ENCODE measurements at places on chromosomes 5 and 9.

- DNase-seq, result no peak
These were observed 145.5 kb downstream of the ST8SIA4 start for GRCh38 chr5:100757618-100758017.

- DNase-seq, result no peak
These were observed 122.9 kb downstream of the HINT1 start for GRCh38 chr5:131042021-131042789.

DNA sequence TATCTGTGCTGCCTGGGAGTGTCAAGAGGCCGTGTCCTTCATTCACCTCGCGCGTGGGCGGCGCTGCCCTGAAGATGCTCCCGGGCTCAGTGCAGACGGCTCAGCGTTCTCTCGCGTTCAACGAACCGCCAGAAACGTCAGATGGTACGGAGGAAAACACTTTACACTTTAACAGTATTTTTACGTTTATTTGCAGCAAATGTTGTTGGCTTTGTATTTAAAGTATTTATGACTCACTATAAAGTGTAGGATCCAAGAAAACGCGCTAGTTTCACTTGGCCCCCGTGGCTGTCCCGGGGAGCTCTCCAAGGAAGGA is 544 bp upstream of the ERCC6L2 start:
- peak; percentile 79 for DNase-seq

- no peak for DNase-seq
These were observed 729 bp upstream of the TMEM38B start for GRCh38 chr9:105693435-105694189.

GRCh38 chr9:126304971-126305320 is 21.7 kb upstream of the MVB12B start:
- DNase-seq, result no peak

DNA sequence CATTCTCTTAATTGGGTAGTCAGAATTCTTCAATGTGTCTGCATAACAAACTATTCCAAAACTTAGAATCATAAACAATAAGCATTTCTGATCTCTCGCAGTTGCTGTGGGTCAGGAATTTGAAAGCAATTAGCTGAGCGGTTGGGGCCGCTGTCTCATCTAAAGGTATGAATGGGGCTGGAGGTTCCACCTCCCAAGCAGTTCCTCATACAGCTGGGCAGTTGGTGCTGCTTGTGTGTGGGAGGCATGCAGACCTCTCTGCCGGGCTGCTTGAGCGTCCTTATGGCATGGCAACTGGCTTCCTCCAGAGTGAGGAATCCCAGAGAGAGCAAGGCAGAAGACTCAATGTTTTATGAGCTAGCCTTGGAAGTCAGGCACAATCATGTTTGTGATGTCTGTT is 30.2 kb upstream of the SEMA4D start:
- DNase-seq, result no peak

DNA sequence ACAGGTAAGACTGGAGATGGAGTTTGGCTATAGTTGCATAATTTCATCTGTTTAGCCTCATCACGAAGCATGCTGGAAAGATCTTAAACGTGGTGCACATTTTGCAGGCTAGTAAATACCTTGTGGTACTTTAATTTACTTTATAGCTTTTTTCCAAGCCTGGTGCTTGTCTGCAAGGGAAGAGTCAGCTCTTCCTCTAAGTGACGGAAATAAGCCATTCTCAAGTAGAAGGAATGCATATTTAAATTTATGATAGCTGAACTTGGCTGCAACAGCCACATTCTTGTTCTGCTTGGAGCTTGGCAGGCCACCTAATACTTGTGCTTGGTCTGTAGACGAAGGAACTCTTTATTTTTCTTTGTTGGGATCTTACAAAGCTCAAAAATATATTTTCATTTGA is 188.0 kb upstream of the PIK3R1 start:
- DNase-seq, result peak; percentile 85

DNA sequence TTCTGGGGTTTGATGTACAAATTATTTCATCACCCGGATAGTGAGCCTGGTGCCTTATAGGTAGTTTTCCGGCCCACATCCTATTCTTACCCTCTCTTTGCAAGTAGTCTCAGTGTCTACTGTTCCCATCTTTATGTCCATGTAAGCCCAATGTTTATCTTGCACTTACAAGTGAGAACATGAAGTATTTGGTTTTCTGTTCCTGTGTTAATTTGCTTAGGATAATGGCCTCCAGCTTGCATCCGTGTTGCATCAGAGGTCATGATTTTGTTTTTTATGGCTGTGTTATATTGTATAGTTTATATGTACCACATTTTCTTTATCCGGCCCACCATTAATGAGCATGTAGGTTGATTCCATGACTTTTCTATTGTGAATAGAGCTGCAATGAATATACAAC is 136.5 kb downstream of the PRR16 start:
- DNase-seq, result no peak

- DNase-seq, result no peak
These were observed at the start of gene NTNG2 for GRCh38 chr9:132161743-132162184. Gene NTNG2 (plus strand): TSS chr9:132162058. CDS start chr9:132166832, 4,774 bp downstream.
